ENCODE measurements at places on chromosomes 3 and 15.

- no peak for DNase-seq
Observed at GRCh38 chr15:45139770-45140169, 10.0 kb downstream of the DUOX1 start.

DNA sequence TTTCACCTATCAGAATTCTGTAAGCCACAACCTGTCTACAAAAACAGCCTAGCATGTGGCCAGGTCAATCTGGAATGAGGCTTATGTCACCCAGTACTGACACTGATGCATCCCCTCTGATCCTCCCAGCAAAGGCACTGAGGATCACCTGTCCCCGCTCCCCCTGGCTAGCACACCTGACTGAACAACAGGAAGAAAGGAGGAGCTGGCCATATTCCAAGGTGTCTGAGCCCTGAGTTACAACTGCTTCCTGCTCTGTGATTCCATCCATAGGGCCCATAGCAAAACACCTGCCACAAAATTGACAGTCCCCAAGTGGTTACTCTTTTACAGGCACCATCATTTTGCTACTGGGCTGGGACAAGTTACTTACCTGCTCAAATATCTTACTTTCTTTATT lies 555.5 kb upstream of the CFAP20DC start:
- DNase-seq = no peak

DNA sequence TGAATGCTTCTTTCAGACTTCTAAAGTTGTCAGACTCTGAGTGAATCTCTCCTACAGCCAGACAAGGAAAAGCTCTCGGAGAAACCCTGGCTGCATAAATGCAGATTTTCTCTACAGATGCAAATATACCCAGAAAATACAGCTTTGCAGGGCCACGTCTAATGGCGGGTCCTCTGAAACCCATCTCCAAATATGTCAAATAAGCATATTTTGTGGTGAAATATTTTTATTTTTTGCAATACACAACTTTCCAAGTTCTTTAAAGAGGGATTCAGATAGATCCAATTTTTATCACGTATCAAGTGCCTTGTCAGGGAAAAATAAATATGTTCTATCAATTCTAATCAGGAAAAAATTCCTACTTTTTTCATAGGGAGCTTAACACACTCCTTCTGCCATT lies 229.4 kb downstream of the SI start:
- no peak for DNase-seq

DNA sequence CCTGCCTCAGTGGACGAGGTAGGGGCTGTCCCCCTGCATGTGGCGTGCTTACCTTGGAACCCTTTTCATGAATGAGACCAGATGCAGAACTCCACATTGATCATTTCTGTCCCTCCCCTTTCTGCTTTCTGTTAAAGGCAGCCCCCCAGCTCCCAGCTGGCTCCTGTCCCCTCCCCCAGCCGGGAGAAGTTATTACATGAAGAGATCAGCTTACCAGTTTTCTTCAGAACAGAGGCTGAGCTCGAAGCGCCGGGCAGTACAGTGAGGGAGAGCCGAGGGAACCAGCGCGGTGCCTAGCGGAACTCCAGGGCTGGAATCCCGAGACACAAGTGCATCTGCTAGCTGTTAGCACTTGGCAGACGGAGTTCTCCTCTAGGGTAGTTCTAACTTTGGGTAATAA lies 263.3 kb upstream of the NR2E3 start:
- no peak for DNase-seq

DNA sequence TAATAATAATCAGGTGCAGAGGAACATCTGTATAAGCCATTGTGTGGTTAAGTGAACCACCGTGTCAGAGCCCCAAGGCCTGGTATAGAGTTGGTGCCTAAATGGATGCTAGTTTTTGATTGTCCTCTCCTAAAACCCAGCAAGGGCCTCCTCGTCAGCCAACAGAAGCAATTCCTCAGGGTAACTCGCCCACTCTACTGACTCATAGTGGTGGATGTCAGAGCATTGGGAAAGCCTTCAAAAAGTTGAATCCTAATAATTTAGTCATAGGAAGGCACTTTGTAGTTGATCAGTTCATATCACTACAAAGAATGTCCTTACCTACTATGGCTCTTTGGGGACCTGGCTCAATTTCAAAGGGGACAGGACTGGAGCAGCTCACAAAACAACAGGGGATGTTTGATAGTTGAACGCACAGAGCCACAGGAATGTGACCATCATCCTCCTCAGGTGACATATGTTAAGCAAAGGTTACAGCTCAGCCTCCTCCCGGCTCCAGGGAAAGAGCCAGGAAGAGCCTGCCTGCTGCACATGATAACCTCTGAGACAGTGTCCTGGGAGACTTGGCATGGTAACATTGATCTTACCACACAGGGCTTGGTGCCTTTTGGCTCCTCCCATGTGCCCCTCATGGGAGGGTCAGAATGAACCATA lies 338.7 kb downstream of the CLSTN2 start:
- DNase-seq = no peak

DNA sequence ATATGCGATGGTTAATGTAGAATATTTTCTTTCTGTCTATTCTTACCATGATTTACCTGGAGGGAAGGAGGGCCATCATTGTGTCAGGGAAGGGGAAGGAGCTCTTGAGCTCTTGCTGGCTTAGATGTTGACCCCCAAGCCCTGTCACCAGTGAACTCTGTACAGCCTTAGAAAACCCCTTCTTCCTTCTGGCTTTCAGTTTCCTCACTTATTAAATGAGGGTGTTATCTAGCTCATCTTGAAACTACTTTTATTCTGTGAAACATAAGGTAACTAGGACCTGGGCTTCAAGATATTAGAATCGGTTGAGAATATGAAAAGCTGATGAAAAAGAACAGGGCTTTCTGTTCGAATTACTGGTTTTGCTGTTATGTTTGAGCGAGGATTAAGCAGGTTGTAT lies 25.1 kb upstream of the UTS2B start:
- DNase-seq = no peak
